ENCODE measurements at places on chromosomes 2 and 18. TPM values are rescaled to one million over a fixed set of nuclear protein-coding genes. Genes with fewer than 3 reads are reported as not detected.
A peak's percentile ranks its signal among the peaks of the same experiment; 100 is the strongest.

GRCh38 chr2:20737505-20737904 is 70.6 kb downstream of the GDF7 start:
- no peak overlapping the region for H3K4me3 ChIP-seq
- H3K27ac ChIP-seq, result no peak overlapping the region
- H3K4me1 ChIP-seq, result no peaks in the 10 kb centered on the region
- DNase-seq, result no peak

DNA sequence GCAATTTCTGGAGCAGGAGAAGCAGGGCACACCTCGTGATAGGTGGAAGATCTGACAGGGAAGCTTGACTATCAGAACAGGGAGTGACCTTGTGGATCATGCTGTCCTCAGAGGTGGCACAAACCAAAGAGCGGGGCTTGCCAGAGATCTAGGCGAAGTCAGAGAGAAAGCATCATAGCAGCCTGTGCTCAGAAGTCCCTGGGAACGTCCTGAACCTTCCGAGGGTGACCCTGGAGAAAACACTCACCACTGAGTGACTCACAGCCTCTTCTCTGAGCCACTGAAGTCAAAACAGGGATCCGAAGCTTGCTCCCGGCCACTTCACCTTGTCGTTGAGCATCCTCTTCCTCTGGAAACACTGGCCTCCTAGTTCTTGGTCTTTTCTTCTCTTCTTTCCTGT is 56.7 kb downstream of the IL1R2 start:
- H3K27me3 ChIP-seq, result no peaks in the 10 kb centered on the region
- no peaks in the 10 kb centered on the region for H3K36me3 ChIP-seq
- no peak overlapping the region for H3K27ac ChIP-seq
- no peak for DNase-seq

DNA sequence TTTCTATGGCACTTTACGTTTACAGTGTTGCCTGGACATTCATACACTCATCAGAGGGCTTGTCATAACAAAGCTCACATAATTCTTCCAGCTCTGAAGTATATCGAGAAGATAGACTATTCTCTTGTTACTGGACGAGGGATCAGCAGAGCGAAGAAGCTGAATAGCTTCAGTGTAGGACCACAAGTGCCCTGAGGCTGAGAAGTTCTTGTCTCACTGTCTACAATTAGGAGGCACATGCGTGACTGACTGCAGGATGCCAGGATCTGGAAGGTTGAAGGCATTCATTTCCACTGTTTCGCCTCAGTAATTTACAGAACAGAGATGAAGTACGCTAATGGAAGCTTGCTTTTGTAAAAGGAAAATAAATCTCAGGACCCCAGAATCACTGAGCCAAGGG is 9.6 kb downstream of the SH3YL1 start:
- H3K27me3 ChIP-seq, result no peaks in the 10 kb centered on the region
- no peak overlapping the region for H3K4me3 ChIP-seq
- H3K27ac ChIP-seq, result no peak overlapping the region
- DNase-seq, result no peak
- H3K4me1 ChIP-seq, result no peaks in the 10 kb centered on the region
- peaks cover 32% of the 10 kb centered on the region for H3K36me3 ChIP-seq

GRCh38 chr2:5794012-5794411 is 101.8 kb downstream of the SOX11 start:
- DNase-seq, result no peak
- H3K4me1 ChIP-seq, result no peaks in the 10 kb centered on the region
- no peaks in the 10 kb centered on the region for H3K27me3 ChIP-seq
- no peak overlapping the region for H3K27ac ChIP-seq
- H3K36me3 ChIP-seq, result no peaks in the 10 kb centered on the region
- no peak overlapping the region for H3K4me3 ChIP-seq

- H3K27me3 ChIP-seq, result no peaks in the 10 kb centered on the region
- H3K4me3 ChIP-seq, result peak within 1 kb of the TSS; percentile 87
- H3K4me1 ChIP-seq, result peaks cover 85% of the 10 kb centered on the region
- no peaks in the 10 kb centered on the region for H3K36me3 ChIP-seq
- DNase-seq, result peak; percentile 99
- H3K27ac ChIP-seq, result peak within 1 kb of the TSS; percentile 100
Observed at GRCh38 chr2:101308432-101309210, at the start of gene RNF149. RNF149 (minus strand) TSS chr2:101308701; CDS start chr2:101308588, 113 bp downstream.

DNA sequence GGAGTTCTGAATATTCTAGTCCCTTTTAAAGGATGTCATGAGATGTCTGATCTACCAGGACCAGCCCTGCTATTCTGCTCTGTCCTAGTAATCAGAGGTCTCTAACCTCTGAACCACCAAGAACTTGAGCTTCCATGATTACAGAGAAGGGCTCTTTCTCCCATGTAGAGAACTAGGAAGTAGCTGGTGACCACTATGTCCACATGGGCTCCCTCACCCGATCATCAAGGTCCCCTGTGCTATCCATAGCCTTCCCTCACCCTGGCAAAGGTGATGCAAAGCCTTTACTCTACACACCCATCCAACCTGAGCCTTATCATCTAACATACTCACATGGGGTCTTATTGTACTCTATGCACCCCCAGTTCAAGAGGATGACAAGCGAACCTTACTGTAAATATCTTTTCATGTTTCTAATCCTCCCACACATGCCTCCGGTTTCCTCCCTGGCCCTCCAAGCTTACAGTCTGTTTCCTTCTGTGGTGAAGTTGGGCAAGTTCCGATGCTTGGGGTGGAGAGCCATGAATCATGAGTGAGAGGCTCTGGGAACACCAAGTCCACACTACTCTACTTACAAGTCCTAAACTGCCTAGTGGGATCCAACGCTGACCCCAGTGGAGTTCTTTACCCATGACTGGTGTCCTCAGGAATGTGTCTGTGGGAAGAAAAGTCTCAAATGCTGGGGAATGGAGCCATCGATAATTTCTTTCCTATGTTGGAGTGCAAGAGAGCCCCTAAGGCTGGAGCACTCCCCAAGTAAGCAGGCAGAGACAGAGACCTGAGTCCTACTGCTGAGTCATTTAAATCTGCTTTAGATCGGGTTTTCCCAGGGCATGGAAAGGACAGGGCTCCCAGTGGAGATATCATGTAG is 73.3 kb upstream of the KLF7 start:
- H3K36me3 ChIP-seq, result no peaks in the 10 kb centered on the region
- H3K4me3 ChIP-seq, result no peak overlapping the region
- DNase-seq, result no peak

DNA sequence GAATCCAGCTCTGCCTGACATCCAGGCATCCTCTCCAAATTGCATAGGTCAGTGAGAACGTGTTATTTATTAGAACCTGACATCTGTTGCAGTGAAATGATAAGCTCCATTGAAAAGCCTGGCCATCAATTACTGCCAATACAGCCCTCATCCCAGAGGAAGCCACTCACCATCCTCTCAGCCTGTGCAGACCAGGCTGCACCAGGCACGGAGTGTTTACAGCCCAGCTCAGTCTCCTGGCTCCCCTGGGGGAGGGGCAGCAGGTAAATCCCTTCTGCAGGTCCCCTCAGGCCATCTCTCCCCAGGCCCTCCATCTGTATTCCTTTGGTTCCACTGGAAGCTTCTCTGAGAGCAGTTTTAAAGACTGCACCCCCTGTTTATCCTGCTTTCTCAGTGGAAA is 82.6 kb upstream of the FOSL2 start:
- H3K27me3 ChIP-seq, result no peaks in the 10 kb centered on the region
- peaks cover 46% of the 10 kb centered on the region for H3K36me3 ChIP-seq
- no peak overlapping the region for H3K4me3 ChIP-seq
- no peak for DNase-seq
- no peaks in the 10 kb centered on the region for H3K4me1 ChIP-seq

DNA sequence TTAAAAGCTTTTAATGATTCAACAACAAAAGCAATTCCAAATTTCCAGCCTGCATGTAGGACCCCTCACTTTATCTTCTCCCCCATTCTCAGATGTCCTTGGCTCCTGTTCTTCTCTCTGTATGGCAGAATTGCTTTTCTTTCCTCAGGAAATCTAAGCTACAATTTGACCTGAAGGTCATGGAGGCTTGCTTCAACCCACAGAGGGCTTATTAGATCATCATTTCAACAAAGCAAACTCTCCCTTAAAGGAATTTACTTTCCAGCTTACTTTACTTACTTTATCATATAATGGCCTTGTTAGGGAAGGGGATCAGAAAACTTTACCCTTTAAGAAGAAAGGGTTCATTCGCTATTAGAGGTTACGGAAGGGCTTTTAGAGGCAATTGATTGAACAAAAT is 211.5 kb downstream of the RAD51AP2 start:
- no peak overlapping the region for H3K4me3 ChIP-seq
- H3K27me3 ChIP-seq, result no peaks in the 10 kb centered on the region
- H3K4me1 ChIP-seq, result no peaks in the 10 kb centered on the region

The C2orf81 gene
- 1.7 TPM for total RNA-seq

GRCh38 chr2:128440666-128441340 is 122.1 kb upstream of the HS6ST1 start:
- peak overlapping the region; percentile 21 for H3K27ac ChIP-seq
- DNase-seq, result peak; percentile 74
- H3K4me1 ChIP-seq, result peaks cover 59% of the 10 kb centered on the region
- no peak overlapping the region for H3K4me3 ChIP-seq
- no peaks in the 10 kb centered on the region for H3K36me3 ChIP-seq
- H3K27me3 ChIP-seq, result peaks cover 15% of the 10 kb centered on the region

GRCh38 chr2:232875256-232876121 is 5.4 kb downstream of the SNORC start:
- no peaks in the 10 kb centered on the region for H3K4me1 ChIP-seq
- peaks cover 20% of the 10 kb centered on the region for H3K27me3 ChIP-seq
- H3K36me3 ChIP-seq, result no peaks in the 10 kb centered on the region
- H3K27ac ChIP-seq, result no peak overlapping the region

- no peaks in the 10 kb centered on the region for H3K36me3 ChIP-seq
- H3K27ac ChIP-seq, result no peak overlapping the region
- no peaks in the 10 kb centered on the region for H3K4me1 ChIP-seq
- no peaks in the 10 kb centered on the region for H3K27me3 ChIP-seq
- no peak for DNase-seq
Observed at GRCh38 chr18:7349181-7349837, 118.4 kb downstream of the LRRC30 start.

DNA sequence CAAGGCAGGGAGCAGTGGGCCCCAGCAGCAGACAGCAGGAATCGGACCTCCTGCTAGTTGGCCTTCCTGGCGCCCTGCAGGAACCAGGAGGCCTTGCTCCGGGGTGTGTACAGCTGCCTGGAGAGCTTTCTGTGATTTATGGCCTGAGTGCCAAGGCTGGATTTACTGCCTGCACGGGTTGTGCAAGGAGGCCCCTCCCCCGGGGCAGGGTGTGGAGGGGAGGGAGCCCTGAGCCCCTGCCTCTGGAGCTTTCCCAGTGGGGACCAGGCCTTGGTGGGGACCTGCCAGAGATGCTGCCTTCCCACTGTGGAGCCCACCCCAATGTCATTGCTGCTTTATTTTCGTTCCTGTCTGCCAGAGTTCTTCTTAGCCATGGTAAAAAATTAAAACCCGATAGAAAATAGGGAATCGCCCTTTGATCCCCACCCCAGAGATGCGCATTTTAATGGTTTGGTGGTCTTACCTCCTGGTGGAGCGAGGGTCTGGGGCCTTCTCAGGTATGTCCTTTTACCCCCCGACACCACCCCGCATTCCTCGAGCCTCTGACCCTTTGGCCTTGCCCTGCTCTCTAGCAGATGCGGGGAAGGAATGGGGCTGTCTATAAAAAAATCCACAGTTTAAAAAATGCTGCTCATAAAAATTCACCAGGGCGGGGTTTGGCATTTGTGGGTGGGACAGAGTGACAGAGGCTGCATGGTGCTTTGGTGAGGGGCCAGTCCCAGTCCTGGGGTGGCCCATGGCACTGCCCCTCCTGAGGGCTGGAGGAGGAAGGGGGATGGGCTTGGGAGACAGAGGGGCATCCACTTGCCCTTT is 6.9 kb upstream of the RALB start:
- H3K4me3 ChIP-seq, result no peak overlapping the region
- H3K36me3 ChIP-seq, result no peaks in the 10 kb centered on the region
- DNase-seq, result peak; percentile 78
- no peak overlapping the region for H3K27ac ChIP-seq
- H3K4me1 ChIP-seq, result peaks cover 39% of the 10 kb centered on the region
- no peaks in the 10 kb centered on the region for H3K27me3 ChIP-seq

The C2orf15 gene
- 1.5 TPM for total RNA-seq

DNA sequence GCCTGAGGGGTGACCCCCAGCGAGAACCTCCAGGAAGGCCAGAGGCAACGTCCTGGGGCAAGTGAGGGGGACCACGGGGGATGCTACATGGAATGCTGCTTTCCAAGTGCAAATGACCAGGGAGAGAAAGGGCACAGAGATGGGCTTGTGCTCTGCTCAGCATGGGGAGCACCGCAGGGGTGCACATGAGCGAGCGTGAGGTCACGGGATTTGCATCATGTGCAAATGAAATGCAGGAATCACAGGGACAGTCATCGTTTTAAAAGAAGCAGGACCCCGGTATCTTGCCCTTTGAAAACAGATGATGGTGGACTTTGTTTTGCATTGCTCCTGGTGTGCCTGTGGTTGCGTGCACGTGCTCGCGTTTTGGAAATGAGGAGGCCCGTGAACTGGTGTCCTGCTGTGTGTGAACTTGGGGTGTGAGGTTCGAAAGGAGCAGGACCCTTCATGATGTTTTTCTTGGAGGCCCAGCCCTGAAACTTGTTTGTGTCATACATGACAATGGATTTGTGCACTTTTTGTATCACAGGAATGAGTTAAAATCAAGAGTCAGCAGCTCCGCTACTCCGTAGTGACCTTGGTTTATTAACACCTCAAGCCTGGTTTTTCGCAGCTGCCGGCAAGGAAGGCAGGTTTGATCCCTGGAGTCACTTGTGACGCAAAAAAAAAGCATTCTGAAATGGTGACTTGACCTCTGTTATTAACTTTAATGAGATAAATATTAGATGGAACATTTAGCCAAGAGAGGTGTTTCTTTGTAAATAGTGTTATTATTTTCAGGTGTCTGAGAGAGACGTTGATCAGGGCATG is 234.5 kb downstream of the LDLRAD4 start:
- no peak overlapping the region for H3K27ac ChIP-seq
- H3K27me3 ChIP-seq, result no peaks in the 10 kb centered on the region
- peaks cover 39% of the 10 kb centered on the region for H3K4me1 ChIP-seq
- DNase-seq, result no peak
- no peaks in the 10 kb centered on the region for H3K36me3 ChIP-seq
- H3K4me3 ChIP-seq, result no peak overlapping the region

DNA sequence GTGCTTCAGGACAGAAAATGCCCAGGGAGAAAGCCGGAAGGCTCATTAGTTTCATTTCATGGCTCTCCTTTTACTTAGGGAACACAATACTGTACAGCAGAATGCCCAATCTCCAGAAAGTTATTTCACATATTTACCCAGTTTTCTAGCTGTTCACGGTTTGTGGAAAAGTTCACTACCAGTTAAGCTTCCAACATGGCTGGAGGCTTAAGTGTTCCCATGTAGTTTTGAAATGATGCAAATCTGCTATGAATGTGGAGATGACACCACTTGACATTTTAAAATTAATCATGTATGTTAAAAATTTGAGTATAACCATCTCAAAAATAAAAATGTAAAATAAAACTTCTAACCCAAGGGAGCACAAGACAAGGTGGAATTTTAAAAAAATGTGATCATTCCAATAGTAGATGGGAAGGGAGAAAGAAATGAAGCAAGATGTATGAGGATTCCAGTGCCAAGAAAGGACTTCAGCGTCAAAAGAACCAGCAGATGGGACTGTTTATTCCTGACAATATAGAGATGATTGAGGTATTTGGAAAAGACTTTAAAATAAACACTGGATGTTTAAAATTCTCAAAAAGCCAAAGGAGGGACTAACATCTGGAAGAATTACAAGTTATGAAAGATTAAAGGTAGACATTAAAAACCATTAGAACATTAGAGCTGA is 60.9 kb upstream of the OSR1 start:
- H3K27me3 ChIP-seq, result peaks cover 5% of the 10 kb centered on the region
- DNase-seq, result no peak
- no peak overlapping the region for H3K27ac ChIP-seq
- no peaks in the 10 kb centered on the region for H3K36me3 ChIP-seq
- no peak overlapping the region for H3K4me3 ChIP-seq
- H3K4me1 ChIP-seq, result no peaks in the 10 kb centered on the region

- no peaks in the 10 kb centered on the region for H3K36me3 ChIP-seq
- H3K4me1 ChIP-seq, result no peaks in the 10 kb centered on the region
- DNase-seq, result no peak
- no peak overlapping the region for H3K4me3 ChIP-seq
Observed at GRCh38 chr2:159114835-159115234, 146.4 kb downstream of the TANC1 start.

Data from spleen (tissue), 13 donors.